ENCODE measurements at places on chromosomes 5 and 9. TPM values are rescaled to one million over a fixed set of nuclear protein-coding genes. Genes with fewer than 3 reads are reported as not detected.

DNA sequence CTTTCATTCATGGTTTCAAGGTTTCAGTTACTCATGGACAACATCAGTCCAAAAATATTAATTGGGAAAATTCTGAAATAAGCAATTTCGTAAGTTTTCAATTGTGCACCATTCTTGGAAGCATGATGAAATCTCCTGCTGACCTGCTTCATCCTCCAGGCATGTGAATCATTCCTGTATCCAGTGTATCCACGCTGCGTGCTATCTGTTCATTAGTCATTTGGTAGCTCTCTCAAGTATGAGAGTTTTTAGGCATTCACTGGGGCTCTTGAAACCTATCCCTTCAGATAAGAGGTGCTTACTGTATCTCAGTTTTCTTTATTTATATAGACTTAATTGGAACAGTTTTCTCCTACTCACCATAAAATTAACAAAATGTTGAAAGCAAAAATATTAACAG lies 293.0 kb downstream of the CDH12 start:
- H3K36me3 ChIP-seq: no peaks in the 10 kb centered on the region
- H3K27me3 ChIP-seq: no peaks in the 10 kb centered on the region
- no peak overlapping the region for H3K27ac ChIP-seq

GRCh38 chr9:6441269-6441668 lies 28.3 kb downstream of the UHRF2 start:
- H3K4me3 ChIP-seq: no peak overlapping the region
- peaks cover 32% of the 10 kb centered on the region for H3K4me1 ChIP-seq
- H3K27ac ChIP-seq: no peak overlapping the region
- H3K27me3 ChIP-seq: no peaks in the 10 kb centered on the region

The EQTN gene
- polyA plus RNA-seq: not detected

The CDH6 gene
- not detected for polyA plus RNA-seq

The FCN2 gene
- polyA plus RNA-seq: not detected

DNA sequence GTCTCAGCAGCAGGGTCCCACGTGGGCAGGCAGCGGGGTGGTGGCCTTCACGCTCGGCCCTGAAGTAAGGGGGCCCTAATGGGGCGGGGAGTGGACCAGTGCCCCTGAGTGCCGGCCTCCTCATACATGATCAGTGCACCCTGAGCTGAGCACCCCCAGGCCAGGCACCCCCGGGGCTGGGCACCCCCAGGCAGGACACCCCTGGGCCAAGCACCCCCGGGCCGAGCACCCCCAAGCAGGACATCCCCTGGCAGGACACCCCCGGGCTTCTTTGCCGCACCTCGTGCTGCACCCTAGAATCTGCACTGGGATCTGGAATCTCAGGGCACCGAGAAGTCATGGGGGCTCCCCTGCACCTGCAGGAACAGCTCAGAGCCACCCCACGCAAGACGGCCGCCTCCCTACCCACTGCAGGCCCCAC lies 51.4 kb downstream of the EXD3 start:
- H3K27ac ChIP-seq: no peak overlapping the region
- H3K27me3 ChIP-seq: no peaks in the 10 kb centered on the region
- DNase-seq: no peak
- no peak overlapping the region for H3K4me3 ChIP-seq
- H3K4me1 ChIP-seq: no peaks in the 10 kb centered on the region
